Sigmoid colon (tissue), 7 donors: ENCODE measurements at places on chromosomes 3 and 15. TPM values are rescaled to one million over a fixed set of nuclear protein-coding genes. Genes with fewer than 3 reads are reported as not detected.

DNA sequence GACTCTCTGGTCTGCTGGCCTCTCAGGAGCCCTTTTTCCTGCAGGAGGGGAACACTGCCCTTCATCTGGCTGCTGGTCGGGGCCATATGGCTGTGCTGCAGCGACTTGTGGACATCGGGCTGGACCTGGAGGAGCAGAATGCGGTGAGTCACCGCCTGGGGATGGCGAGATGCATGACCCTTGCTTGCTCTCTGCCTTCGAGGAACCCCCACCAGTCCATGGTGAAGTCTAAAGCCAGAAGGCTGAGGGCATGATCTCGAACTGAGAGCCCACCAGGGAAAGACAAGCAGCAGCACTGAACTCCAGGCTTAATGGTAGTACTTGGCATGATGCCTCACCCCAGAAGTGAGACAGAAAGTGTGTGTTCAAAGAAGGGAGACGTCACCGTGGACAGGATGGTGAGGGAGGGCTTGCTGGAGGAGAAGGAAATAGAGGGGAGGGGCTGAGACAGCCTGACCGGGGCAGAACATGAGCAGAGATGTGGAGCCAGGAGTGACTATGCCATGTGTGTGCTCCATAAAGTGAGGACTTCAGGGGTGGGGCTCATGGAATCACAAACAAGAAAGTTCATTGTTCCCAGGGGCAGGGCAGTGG lies 19.2 kb downstream of the ANKDD1A start:
- peaks cover 16% of the 10 kb centered on the region for H3K36me3 ChIP-seq
- no peak for DNase-seq
- no peak overlapping the region for H3K27ac ChIP-seq
- H3K4me3 ChIP-seq, result no peak overlapping the region
- no peaks in the 10 kb centered on the region for H3K4me1 ChIP-seq
- no peaks in the 10 kb centered on the region for H3K27me3 ChIP-seq

GRCh38 chr15:65401611-65402240 lies 21.0 kb downstream of the IGDCC4 start:
- H3K27me3 ChIP-seq, result peaks cover 5% of the 10 kb centered on the region
- DNase-seq, result no peak
- H3K4me3 ChIP-seq, result no peak overlapping the region
- H3K27ac ChIP-seq, result no peak overlapping the region
- H3K4me1 ChIP-seq, result no peaks in the 10 kb centered on the region

GRCh38 chr3:46867550-46867898 lies 4.3 kb upstream of the MYL3 start:
- DNase-seq, result peak; percentile 96
- H3K27ac ChIP-seq, result peak overlapping the region; percentile 63
- H3K27me3 ChIP-seq, result no peaks in the 10 kb centered on the region
- H3K4me1 ChIP-seq, result peaks cover 26% of the 10 kb centered on the region
- no peaks in the 10 kb centered on the region for H3K36me3 ChIP-seq
- H3K4me3 ChIP-seq, result no peak overlapping the region

GRCh38 chr15:82850731-82851130 lies 41.3 kb downstream of the WHAMM start:
- no peaks in the 10 kb centered on the region for H3K36me3 ChIP-seq
- H3K4me3 ChIP-seq, result no peak overlapping the region
- H3K4me1 ChIP-seq, result peaks cover 14% of the 10 kb centered on the region
- no peaks in the 10 kb centered on the region for H3K27me3 ChIP-seq
- no peak overlapping the region for H3K27ac ChIP-seq
- DNase-seq, result no peak

- H3K4me3 ChIP-seq, result peak overlapping the region; percentile 90
- peak overlapping the region; percentile 90 for H3K27ac ChIP-seq
- H3K27me3 ChIP-seq, result no peaks in the 10 kb centered on the region
- H3K36me3 ChIP-seq, result no peaks in the 10 kb centered on the region
- peaks cover 27% of the 10 kb centered on the region for H3K4me1 ChIP-seq
- peak; percentile 73 for DNase-seq
Observed at GRCh38 chr15:63833021-63833696, 589 bp downstream of the HERC1 start.

- no peak for DNase-seq
- H3K36me3 ChIP-seq, result no peaks in the 10 kb centered on the region
- no peaks in the 10 kb centered on the region for H3K4me1 ChIP-seq
- no peak overlapping the region for H3K27ac ChIP-seq
- H3K27me3 ChIP-seq, result no peaks in the 10 kb centered on the region
Observed at GRCh38 chr15:64185146-64185911, 22.5 kb upstream of the PPIB start.

- no peak overlapping the region for H3K4me3 ChIP-seq
- no peaks in the 10 kb centered on the region for H3K4me1 ChIP-seq
- no peaks in the 10 kb centered on the region for H3K36me3 ChIP-seq
- DNase-seq, result no peak
- no peak overlapping the region for H3K27ac ChIP-seq
Observed at GRCh38 chr3:61828184-61828874, 267.0 kb downstream of the PTPRG start.

- H3K4me1 ChIP-seq, result peaks cover 10% of the 10 kb centered on the region
- H3K27me3 ChIP-seq, result no peaks in the 10 kb centered on the region
- no peak overlapping the region for H3K27ac ChIP-seq
- no peaks in the 10 kb centered on the region for H3K36me3 ChIP-seq
- H3K4me3 ChIP-seq, result no peak overlapping the region
Observed at GRCh38 chr3:8606701-8607231, 37.8 kb downstream of the SSUH2 start.

DNA sequence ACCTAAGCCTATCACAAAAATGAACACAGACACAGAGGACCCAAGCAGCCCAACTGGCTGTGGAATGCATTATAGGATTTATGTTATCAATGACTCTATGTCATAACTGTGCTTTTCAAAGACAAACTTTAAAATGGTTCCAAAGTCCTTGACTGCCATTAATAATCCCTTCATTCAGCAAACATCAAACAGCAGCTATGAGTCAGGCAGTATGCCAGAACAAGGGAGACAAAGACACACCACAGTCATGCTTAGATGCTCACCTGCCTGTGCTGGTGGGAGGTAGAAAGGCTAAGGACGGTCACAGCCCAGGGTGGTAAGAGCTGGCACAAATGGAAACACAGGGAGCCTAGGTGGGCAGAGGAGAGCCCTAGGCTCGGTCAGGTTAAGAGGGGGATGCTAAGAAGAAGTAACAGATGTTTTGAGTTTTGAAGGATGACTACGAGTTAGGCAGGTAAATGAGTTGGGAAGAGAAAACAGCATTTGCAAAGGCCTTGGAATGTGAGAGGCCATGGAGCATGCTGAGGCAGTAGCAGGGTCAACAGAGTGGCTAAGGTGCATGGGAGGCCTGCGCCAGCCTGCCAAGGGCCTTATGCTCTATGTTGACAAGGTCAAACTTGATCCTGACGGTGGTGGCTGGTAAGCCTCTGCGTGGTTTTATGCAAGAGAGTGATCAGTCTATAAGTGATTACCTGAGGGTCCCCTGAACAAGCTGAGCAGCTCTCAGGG lies 23.0 kb downstream of the NMNAT3 start:
- no peak overlapping the region for H3K27ac ChIP-seq
- no peak for DNase-seq
- H3K36me3 ChIP-seq, result no peaks in the 10 kb centered on the region

DNA sequence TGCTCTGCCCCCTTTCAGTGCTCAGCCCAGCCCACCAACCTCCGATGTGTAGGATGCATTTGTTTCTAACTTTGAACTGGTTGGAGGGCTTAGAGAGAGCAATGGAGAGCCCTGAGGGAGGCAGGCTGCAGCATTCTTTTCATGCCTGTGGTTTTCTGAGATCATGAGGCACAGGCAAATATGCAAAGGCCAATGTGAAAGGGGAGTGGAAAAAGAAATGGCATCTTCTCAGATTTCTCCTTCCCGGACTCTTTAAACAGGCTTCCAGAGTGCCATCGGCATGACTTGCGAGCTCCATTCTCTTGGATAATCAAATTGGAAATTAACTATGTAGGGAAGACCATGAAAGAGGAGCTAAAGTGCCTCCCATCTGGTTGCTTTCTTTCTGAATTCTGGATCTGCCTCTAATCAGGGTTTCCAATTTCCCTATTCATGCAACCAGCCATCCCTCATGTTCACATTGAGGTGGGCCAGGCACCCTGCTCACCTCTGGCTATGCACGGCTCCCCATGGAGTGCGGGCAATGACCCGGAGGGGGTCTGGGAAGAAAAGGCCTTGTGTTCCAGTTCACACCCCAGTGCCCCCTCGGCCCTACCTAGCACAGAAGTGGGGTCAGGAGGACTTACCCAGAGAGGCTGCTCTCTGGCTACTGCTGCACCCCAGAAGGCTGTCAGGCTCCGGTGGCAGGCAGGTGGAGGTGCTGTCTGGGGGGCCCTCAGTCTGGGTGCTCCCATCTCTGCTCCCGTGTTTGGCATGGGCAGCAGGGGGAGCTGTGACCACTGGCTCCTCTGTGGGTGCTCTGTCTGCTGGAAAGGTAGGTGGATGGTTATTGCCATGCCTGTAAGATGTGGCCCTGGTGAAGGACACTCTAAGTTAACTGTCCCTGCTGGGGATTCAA lies 16.1 kb downstream of the AMOTL2 start:
- no peaks in the 10 kb centered on the region for H3K4me1 ChIP-seq
- no peaks in the 10 kb centered on the region for H3K27me3 ChIP-seq
- peak overlapping the region; percentile 100 for H3K27ac ChIP-seq
- peak; percentile 81 for DNase-seq

GRCh38 chr3:168952551-168952950 lies 711.0 kb downstream of the MECOM start:
- no peak overlapping the region for H3K4me3 ChIP-seq
- no peak overlapping the region for H3K27ac ChIP-seq

DNA sequence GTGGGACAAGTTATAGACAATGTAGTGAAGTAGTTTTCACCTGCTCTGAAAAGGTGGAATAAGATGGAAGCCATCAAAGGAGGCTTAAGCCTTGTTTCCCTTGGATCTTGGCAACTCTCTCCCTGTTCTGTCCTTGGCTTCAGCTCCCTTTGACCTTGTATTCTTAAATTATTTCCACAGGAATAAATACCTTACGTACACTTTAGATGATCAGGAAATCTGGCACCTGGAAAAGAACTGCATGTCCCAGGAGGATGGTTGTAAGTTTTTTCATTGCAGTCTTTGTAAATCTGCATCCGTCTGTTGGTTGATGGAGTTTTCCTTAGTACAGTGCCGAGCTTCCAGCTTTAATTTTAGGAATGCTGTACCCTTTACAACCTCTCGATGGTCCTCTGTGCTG lies 11.8 kb downstream of the ST6GAL1 start:
- DNase-seq, result no peak
- H3K27ac ChIP-seq, result no peak overlapping the region
- H3K36me3 ChIP-seq, result no peaks in the 10 kb centered on the region
- no peaks in the 10 kb centered on the region for H3K27me3 ChIP-seq
- peaks cover 11% of the 10 kb centered on the region for H3K4me1 ChIP-seq

GRCh38 chr3:123305192-123305591 lies 103.4 kb downstream of the SEC22A start:
- H3K36me3 ChIP-seq, result peaks cover 45% of the 10 kb centered on the region
- no peak for DNase-seq
- H3K4me1 ChIP-seq, result no peaks in the 10 kb centered on the region
- no peaks in the 10 kb centered on the region for H3K27me3 ChIP-seq
- no peak overlapping the region for H3K4me3 ChIP-seq
- H3K27ac ChIP-seq, result no peak overlapping the region

GRCh38 chr15:46778876-46779275 lies 938.4 kb upstream of the SEMA6D start:
- H3K4me3 ChIP-seq, result no peak overlapping the region
- no peaks in the 10 kb centered on the region for H3K36me3 ChIP-seq
- no peaks in the 10 kb centered on the region for H3K27me3 ChIP-seq
- no peak for DNase-seq
- no peak overlapping the region for H3K27ac ChIP-seq
- H3K4me1 ChIP-seq, result no peaks in the 10 kb centered on the region

DNA sequence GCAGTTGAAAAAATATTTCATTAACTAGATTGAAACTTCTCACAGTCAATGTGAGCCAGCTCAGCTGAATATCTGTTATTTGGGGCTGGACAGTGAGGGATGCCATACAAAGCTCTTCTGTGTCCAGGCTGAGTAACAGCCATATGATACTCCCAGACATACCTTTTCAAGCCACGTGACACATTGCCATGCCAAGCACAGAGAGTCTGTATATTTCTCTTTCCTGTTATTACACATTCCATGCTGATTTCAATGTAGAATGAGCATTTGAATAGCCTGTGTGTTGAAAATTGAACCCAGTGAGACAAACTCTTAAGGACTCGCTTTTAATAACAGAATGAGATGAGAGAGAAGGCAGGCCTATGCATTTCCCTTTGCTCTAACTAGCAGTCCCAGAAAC lies 334.7 kb upstream of the RASGRP1 start:
- H3K36me3 ChIP-seq, result no peaks in the 10 kb centered on the region
- H3K4me1 ChIP-seq, result peaks cover 20% of the 10 kb centered on the region
- no peak overlapping the region for H3K4me3 ChIP-seq
- DNase-seq, result no peak

DNA sequence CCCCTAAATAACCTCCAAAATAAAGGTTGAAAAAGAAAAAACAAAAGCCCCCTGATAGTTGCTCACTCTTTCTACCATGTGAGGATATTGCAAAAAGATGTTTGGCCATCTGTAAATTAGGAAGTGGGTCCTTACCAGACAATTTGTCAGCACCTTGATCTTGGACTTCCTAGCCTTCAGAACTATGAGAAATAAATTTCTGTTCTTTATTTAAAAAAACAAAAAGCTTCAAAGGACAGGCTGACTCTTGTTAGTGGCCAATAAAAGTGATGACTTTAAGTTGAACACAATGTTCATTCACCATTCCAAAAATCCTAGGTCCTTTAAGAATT lies 103.5 kb downstream of the CBLB start:
- no peaks in the 10 kb centered on the region for H3K36me3 ChIP-seq
- no peak overlapping the region for H3K4me3 ChIP-seq
- H3K27ac ChIP-seq, result no peak overlapping the region
- no peak for DNase-seq
- H3K4me1 ChIP-seq, result no peaks in the 10 kb centered on the region
- H3K27me3 ChIP-seq, result no peaks in the 10 kb centered on the region

GRCh38 chr3:119861681-119862080 lies 79.8 kb downstream of the NR1I2 start:
- no peak overlapping the region for H3K27ac ChIP-seq
- no peak overlapping the region for H3K4me3 ChIP-seq
- DNase-seq, result no peak
- H3K36me3 ChIP-seq, result peaks cover 21% of the 10 kb centered on the region
- no peaks in the 10 kb centered on the region for H3K4me1 ChIP-seq

The SPINT1 gene
- 2.5 TPM for total RNA-seq

The ARHGEF26 gene
- 125 TPM for total RNA-seq

The SPESP1 gene
- total RNA-seq, result 3.6 TPM

The NMNAT3 gene
- 10.0 TPM for total RNA-seq

The RBPMS2 gene
- total RNA-seq, result 23.4 TPM

The ASB14 gene
- total RNA-seq, result not detected
